ENCODE measurements at places on chromosomes 11 and 22. TPM values are rescaled to one million over a fixed set of nuclear protein-coding genes. Genes with fewer than 3 reads are reported as not detected.

Gene ZP1
- total RNA-seq = 0.11 TPM

Gene CNTN5
- total RNA-seq = not detected

Gene MED15
- total RNA-seq = 54.7 TPM

Gene TRIM51
- not detected for total RNA-seq

Gene MRGPRE
- not detected for total RNA-seq

Gene PKDREJ
- total RNA-seq = not detected

Gene OR52E8
- not detected for total RNA-seq

Gene PGA5
- total RNA-seq = not detected

Gene GSTT2B
- total RNA-seq = not detected

Gene KCTD14
- 2.2 TPM for total RNA-seq
